ENCODE measurements at places on chromosomes 3 and 15.

GRCh38 chr3:155248531-155249187 lies 44.8 kb downstream of the STRIT1 start:
- DNase-seq = no peak

DNA sequence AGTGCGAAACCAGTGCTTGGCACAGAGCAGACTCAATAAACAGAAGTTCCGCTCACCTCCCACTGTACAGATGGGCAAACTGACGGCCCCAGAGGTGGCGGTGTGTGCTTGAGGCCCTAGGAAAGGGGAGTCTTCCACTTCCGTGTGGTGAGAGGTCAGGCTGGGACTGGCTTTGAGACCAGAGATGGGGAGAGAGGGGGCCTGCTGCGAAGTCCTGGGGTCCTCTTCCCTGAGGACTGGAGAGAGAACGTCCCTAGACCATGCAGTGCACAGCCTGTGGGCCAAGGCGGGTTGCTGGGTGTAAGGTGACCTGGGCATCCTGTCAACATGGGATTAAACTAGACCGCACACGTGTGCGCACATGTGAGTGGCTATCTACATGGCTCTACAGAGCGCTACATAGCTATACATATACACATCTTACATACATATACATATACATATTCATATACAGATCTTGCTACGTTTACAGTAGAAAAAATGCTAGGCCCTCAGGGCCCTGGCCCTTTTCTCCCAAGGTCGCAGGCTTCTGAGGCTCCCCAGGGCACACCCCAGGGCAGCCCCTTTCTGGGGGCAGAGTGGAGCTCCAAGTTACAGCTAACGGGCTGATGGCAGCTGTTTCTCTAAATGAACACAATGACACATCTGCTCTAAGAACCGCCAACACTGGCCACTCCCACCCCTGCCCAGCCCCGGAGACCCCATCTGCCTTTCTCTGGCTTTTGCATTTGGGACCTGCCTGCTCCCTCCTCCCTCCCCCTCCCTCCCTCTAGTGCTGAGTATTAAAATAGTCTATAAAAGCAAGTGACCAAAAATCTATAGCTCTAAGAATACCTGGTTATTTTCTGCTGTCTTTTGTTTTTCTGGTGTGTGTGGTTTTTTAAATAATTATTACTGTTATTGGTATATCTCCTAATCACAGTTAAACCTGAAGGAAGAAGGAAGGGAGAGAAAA lies 47.0 kb downstream of the HCN4 start:
- no peak for DNase-seq

- no peak for DNase-seq
Observed at GRCh38 chr15:97009031-97009431, 678.5 kb downstream of the NR2F2 start.

DNA sequence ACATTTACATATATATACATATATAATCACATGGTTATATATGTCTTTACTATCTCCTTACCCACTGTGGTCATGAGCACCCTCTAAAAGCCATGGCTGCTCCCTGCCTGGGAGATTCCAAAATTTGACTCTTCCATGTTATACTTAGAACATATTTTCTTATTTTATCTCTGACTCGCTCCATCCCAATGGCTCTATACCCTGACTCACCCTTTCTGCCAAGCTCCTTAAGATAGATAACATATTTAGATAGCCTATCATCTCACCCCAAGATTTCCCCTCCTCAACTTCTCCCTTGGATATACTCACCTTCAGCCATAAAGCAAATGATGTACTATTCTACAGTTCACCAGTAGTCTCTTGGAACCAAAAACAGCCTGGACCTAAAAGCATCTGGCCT lies 65.1 kb downstream of the CD200R1L start:
- no peak for DNase-seq

- peak; percentile 25 for DNase-seq
Observed at GRCh38 chr3:67296039-67296892, 298.2 kb downstream of the KBTBD8 start.

- DNase-seq = no peak
Observed at GRCh38 chr3:183962807-183963206, 54.9 kb downstream of the ABCC5 start.

DNA sequence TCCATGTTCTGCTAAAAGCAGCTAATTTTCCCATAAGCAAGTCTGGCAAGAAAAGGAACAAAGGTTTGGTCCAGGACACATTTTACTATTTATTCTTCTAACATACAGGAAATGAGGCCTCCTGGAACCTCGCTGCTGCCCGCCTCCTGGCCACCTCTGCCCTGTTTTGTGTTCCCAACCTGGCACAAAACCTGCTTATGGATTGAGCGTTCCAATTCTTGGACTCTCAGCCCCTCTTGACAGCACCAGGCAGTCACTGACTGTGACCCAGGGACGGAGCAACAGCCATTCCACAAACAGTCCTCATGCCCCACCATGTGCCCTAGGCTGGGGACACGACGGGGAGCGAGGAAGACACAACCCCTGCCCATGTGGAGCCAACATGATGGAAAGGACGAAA lies 11.6 kb upstream of the SSUH2 start:
- no peak for DNase-seq

- no peak for DNase-seq
Observed at GRCh38 chr15:63483521-63484371, 20.6 kb upstream of the USP3 start.

DNA sequence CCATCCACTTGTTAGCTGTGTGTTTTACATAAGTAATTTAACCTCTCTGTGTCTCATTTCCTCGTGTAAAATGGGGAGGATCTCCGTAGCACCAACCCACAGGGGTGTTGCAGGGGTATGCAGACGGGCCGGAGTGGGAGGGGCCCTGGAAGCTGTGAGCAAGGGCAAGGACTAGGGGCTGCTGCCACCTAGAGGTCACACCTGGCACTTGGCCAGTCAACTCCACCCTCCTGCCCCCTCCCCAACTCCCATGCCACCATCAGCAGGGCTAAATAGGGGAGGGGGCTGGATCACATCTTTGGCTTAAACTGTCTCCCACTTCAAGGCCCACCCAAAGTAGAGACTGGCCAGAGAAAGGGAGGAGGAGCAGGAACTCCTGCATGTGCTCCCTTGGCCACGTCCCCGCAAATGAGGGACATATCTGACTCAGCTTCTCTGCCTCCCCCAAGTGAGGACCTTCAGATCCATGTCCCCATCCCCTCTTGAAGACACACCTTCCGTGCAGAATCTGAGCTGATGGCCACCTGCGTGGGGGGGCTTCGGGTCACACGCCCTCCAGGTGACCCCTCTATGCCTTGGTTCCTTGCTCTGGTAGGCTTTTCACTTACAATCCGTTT lies 2.6 kb downstream of the CCDC9B start:
- no peak for DNase-seq

- no peak for DNase-seq
Observed at GRCh38 chr3:31448882-31449243, 83.9 kb upstream of the STT3B start.

DNA sequence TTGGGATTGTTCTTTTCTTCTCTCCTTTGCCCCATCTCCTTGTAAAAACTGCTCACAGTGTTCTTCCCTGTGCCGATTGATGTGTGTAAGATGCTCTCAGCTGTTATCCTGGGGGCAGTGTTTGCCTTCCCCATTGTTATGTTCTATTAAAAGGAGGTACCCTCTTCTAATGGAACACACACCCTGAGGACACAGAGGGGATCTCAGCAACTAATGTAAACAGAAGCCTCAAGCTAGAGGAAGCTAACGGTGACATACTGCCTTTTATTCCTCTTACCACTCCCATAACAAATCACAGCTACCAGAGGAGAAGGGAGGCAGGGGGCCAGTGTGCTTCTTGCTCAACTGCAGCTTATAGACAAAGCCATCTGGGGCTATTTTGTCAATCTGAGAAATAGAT lies 2.2 kb downstream of the TAGLN3 start:
- DNase-seq = no peak

DNA sequence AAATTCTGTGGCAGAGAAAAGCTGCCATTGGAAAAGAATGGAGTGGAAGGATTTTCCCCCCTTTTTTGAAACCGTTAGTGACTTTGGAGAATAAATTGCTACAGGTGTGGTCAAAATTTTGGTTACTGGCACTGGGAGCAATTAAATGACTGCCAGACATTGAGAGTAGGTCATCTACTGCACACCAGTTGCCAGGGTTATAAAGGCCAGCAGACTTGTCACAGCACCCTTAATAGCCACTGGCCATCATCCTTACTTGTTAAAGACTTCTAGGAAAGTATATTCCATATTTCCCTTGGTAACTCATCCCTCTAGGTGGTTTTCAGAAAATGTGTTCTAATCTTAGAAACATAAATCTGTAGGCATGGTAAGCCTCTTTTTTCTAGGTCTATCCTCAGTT lies 8.0 kb downstream of the PIK3CA start:
- no peak for DNase-seq

DNA sequence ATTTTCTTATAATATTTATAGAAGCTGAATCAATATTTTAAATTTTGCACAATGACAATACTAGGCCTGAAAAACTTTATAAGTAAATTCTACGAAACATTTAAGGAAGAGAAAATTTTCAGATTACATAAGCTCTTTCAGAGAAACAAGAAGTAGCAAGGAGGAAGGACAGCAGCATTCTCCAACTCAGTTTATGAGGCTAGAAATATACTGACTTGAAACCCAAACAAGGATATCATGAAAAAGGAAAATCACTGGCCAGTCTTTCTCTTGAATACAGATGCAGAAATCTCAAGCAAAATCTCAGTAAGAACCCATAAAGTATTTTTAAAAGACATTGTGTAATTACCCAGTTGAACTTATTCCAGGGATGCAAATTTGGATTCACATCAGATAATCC lies 121.3 kb downstream of the STAC start:
- no peak for DNase-seq

- peak; percentile 61 for DNase-seq
Observed at GRCh38 chr15:79431636-79432344, at the start of gene MINAR1. TSS of gene MINAR1 (plus strand) at chr15:79432336. CDS start at chr15:79456148, 23,812 bp downstream.

GRCh38 chr3:116046350-116046749 lies 398.9 kb downstream of the LSAMP start:
- no peak for DNase-seq

Data from H1 (cell line).